Activated T-helper 1 cell treated with anti-CD3 and anti-CD28 coated beads, Interleukin-2, amount 50 U/mL, for 16 hours (primary cell): ENCODE measurements at places on chromosomes 7 and 10.

- DNase-seq: no peak
Observed at GRCh38 chr10:112784022-112784461, 166.0 kb upstream of the TCF7L2 start.

- no peak for DNase-seq
Observed at GRCh38 chr7:55351263-55351662, 13.9 kb upstream of the LANCL2 start.

- no peak for DNase-seq
Observed at GRCh38 chr7:34165927-34166550, 260.7 kb downstream of the BMPER start.

GRCh38 chr7:39908973-39909372 lies 41.1 kb upstream of the CDK13 start:
- no peak for DNase-seq

- no peak for DNase-seq
Observed at GRCh38 chr7:142904128-142904527, 18.6 kb upstream of the TRPV6 start.
